Stimulated activated CD8-positive, alpha-beta memory T cell treated with anti-CD3 and anti-CD28 coated beads, Interleukin-7, amount 100 ng/mL, for 1 hour (primary cell): ENCODE measurements at places on chromosomes 1 and 21.

GRCh38 chr21:19228226-19228625 is 824.6 kb upstream of the TMPRSS15 start:
- DNase-seq: no peak

GRCh38 chr1:1461721-1462317 is 9.7 kb upstream of the ATAD3B start:
- DNase-seq: no peak

DNA sequence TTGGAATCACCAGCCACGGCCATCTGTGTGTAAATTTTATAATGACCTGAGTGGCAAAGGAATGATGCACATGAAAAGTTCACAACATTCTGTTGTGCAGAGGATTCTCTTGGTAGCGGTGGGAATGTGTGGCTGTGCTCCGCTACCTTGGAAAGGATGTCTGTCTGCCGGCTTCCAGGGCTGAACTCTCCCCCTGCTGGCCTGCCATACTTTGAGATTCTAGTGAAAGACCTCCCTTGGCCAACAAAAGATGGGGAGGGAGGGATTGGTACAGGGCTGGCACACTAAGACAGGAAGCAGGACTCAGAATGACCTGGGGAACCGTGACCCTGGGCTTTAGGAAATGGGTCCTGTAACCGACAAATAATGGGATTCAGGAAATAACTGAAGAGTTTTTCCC is 194.5 kb upstream of the PLD5 start:
- no peak for DNase-seq

- DNase-seq: no peak
Observed at GRCh38 chr1:5962265-5963105, 29.7 kb downstream of the NPHP4 start.

GRCh38 chr1:43995984-43996732 is 4.8 kb downstream of the CCDC24 start:
- no peak for DNase-seq

GRCh38 chr1:59504276-59504675 is 207.4 kb downstream of the FGGY start:
- no peak for DNase-seq

GRCh38 chr1:21182181-21182731 is 5.6 kb upstream of the EIF4G3 start:
- no peak for DNase-seq

DNA sequence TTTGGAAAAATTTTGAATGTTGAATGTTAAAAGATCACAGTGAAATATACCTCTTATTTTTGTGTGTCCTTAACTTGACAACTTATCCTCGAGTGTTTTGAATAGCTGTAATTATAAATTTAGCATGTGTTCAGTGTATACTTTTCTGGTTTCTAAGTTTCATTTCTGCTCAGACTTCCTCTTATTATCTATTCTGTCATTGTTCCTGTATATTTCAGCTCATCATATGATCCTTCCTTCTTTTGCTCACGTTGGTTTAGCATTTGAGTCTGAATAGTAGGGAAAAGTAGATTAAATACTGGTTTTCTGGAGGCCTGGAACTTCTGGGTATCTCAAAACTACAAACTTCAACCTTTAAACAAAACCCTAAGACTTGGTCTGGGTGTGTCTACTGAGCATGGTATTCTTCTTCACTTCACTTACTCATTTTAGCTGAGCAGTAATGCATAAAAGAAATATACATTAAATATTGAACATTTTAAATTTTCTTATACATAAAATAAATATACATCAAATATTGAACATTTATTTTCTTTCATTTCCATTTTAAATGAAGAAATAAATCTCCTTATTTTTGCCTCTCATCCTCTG is 3.3 kb upstream of the ATP6V1G3 start:
- DNase-seq: no peak

GRCh38 chr1:216607067-216607697 is 116.0 kb downstream of the ESRRG start:
- no peak for DNase-seq
